Substantia nigra (tissue), 51 donors: ENCODE measurements at places on chromosomes 4 and X.

GRCh38 chr4:59838236-59838635 lies 1361.9 kb upstream of the ADGRL3 start:
- no peak for DNase-seq

GRCh38 chrX:38038501-38038900 lies 32.1 kb downstream of the SYTL5 start:
- DNase-seq, result no peak

- DNase-seq, result no peak
Measured at GRCh38 chr4:168098248-168098717, 5.9 kb downstream of the ANXA10 start.

DNA sequence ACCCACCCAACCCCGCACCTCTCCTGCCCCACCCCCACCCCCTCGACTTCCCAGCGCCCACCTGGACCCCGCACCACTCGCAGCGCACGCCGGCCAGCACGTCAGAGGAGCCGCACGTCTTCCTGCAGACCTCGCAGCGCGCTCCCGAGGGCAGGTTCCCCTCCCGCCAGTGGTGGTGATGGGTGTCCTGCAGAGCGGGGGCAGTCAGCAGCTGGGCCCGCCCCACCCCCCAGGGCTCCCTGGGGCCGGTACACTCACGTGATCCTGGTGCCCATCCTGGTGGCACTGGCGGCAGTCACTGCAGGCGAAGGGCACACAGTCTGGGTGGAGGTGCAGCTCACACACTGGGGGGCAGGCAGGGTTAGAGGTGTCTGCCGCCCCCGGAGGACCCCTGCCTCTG lies 5.1 kb downstream of the DGKQ start:
- DNase-seq, result no peak

DNA sequence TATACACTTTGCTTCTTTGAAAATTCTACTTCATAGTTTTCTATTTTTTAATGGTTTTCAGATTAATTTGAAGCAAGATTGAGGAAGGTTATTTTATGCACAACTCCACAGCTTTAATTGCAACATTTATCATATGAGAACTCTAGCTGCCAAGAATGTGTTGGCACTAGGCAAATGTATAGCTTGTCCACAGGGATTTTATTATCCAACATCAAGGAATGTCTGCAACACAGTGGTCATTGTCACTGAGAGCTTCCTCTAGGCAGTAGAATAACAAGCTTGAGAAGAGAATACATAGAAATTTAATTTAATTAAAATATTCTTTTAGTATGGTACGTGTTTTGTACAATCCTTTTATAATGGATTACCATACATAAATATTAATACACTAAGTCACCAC lies 1600.8 kb downstream of the ARAP2 start:
- no peak for DNase-seq

GRCh38 chrX:29082558-29082957 lies 495.3 kb downstream of the IL1RAPL1 start:
- DNase-seq, result no peak

DNA sequence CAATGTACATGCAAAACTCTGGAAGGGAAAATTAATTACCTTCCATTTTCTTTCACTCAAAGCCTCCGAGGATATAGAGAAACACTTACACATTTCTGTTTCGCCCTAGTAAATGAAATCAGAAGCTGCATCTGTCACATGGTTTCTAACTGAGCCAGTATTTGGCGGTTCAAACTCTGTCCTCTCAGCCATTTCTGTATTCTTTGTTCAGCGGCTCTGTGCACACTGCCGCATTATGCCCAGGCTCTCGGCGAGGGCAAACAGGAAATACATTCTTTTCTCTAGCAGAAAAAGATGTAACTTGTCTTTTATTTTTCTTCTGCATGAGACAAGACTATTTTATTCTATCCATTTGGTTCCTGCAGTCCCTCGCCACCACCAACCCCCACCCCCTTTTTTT lies 71.4 kb upstream of the GPM6B start:
- peak; percentile 5 for DNase-seq

- no peak for DNase-seq
Measured at GRCh38 chr4:183394166-183394951, 50.1 kb upstream of the CDKN2AIP start.

DNA sequence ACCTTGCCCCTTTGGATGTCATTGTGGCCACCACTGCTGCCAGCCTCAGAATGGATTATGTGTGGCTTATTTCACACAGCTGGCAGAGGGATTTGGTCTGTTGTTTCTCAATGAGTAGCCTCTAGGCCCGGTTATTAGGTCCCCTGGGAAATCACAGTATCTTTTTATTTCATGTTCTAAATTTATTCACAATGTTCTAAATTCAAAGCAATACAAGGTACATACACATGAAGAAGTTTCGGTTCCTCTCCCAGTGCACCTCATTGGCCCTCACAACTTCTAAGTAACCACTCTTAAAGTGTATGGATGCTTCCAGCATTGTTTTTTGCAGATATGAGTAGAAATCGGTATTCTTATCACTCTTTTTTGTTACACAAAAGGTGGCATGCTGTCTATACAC lies 262.7 kb downstream of the RCHY1 start:
- DNase-seq, result no peak

DNA sequence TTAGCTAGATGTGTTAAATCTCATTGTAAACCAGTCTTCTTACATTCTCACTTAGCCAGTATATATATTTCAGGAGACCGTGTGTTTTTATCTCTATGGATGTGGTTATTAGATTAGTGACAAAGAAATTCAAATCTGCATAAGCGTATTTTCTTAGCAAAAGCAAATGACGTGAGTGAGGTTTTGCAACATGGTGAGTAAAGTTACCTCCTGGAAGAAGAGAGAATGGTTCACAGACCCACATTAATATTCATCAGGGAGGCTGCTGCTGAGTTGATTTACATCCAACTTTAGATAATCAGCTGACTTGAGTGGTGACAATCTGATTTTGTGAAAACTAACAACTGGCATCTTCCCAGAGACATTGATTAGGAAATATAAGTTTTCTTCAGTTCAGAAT lies 589.9 kb upstream of the GALNT7 start:
- DNase-seq, result no peak

DNA sequence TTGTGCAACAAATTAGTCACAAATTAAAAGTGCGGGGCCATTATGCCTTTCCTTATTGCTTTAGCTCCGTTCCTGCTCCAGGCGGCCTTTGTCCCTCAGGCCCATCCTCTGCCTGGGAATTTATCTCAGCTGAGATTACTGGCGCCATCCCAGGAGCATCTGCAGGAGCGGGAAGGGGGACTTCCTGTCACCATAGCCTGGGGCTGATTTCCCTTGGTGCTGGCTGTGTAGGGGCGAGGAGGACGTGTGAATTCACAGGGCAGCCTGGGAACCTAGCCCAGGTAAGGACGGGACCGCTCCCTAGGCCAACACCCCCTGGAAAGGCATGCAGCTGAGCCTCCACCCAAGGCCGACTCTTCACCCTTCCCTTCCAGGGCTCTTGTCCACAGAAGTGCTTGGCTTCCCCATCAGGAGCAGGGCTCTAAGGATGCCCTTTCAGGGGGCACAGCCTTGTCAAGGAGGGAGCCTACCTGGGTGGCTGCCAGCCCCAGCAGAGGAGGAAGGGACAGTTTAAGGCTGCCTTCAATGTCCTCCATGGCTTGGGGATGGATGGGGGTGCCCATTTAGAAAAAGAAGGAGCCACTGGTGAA lies 72.6 kb upstream of the NKX1-1 start:
- DNase-seq, result no peak

- no peak for DNase-seq
Measured at GRCh38 chr4:30865691-30866090, 145.5 kb downstream of the PCDH7 start.

GRCh38 chr4:137069473-137069872 lies 462.8 kb downstream of the PCDH18 start:
- DNase-seq, result no peak

DNA sequence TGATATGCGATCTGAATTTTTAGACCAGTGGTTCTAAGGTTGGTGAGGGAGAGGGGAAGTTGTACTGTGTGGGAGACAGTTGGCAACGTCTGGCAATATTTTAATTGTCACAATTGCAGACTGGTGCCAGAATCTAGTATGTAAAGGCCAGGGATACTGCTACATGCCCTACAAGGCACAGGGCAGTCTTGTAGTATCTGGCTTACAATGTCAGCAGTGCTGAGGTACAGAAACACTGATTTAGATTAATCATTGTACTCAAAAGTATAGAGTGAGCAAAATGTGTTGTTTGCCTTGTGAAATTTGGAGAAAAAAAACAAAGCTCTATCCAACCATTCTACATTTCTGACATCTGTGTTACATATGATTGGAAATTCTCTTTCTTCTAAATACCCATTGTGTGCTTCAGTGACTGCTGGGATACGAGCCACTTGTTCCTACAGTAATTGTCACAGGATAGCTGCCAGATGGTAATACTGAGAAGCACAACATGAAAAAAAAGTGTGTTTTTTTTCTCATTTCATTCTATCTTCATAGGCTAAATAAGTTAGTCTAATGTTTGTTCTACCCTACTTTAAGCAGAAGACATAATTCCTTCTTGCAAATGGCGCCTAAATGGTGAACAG lies 526.7 kb upstream of the AGA start:
- no peak for DNase-seq

DNA sequence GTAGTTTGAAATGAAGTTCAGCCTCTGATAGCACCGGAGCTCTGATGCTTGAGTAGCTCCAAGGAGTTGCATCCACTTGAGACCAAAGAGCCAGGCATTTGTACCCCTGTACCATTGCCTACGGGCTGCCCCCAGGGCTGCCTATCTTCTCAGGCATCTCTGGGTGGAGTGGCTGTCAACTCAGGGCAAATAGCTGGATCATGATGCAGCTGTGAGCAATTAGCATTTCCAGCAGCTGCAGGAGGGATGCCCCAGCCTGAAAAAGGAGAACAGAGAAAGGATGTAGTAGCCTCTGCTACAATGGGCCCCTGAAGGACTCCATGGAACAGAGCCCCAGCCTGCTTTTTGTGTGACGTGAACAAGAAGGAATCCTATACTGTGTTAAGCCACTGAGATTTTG lies 492.6 kb downstream of the BCOR start:
- DNase-seq, result no peak

DNA sequence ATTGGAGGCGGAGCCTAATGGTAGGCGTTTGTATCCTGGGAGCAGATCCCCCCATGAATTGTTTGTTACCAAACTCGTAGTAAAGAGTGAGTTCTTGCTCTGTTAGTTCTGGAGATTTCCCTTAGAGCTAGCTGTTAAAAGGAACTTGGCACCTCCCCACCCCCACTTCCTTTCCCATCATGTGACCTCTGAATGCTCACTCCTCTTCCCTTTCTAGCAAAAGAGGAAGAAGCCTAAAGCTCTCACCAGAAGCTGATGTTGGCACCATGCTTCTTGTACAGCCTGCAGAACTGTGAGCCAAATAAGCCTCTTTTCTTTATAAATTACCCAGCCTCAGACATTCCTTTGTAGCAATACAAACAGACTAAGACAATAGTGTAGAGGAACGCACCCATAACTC lies 13.8 kb upstream of the ATOH1 start:
- no peak for DNase-seq

GRCh38 chr4:16692961-16693506 lies 205.4 kb downstream of the LDB2 start:
- DNase-seq, result no peak

- DNase-seq, result no peak
Measured at GRCh38 chrX:66408507-66408906, 230.4 kb downstream of the EDA2R start.

GRCh38 chr4:83390944-83391343 lies 56.3 kb upstream of the HPSE start:
- DNase-seq, result no peak

DNA sequence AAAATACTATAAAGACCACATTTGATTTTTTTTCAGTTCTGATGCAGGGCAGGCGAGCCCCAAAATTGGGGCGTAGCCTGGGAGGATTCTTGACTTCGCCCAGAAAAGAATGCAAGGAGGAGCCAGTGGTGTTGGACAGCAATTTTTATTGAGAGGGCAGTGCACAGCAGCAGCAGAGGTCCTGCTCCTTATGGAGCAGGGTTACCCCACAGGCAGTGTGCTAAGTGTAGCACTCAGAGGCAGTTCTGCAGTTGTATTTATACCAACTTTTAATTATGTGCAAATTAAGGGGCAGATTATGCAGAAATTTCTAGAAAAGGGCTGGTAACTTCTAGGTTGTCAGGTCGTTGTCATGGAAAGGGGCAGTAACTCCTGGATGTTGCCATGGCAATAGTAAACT lies 69.9 kb downstream of the GASK1B start:
- DNase-seq, result no peak

- DNase-seq, result no peak
Measured at GRCh38 chr4:53049528-53049927, 187.4 kb downstream of the RASL11B start.

- peak; percentile 39 for DNase-seq
Measured at GRCh38 chr4:114807759-114808404, 209.3 kb downstream of the UGT8 start.

DNA sequence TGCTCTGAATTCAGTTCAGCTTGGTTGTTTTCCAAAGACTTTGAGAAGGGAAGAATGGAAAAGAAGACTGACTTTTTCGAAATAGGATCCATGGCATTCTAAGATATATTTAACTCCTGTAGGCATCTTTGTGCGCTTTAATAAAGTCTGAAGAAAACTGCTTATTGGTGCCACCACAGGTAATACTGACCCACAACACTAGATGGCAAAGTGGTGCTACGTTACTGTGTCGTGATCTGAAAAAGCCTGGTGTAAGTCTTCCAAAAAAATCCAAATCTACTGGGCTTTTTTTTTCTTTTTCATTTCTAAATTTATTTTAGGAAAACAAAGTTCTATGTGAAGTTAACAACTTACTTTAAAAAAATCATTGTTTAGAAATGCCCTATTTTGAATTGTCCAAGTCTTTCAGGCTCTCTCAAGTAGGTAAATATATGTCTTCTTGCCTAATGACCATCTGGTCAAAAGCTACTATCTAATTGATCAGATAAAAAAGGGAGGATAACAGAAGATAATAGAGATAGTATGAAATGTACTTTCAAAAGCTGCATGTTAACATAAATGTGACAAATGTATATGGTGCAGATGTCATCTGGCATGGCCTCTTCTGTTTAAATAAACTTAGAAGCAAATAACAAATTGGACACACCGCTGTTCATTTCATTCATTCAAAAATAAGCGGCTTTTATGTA lies 47.0 kb upstream of the MID1IP1 start:
- no peak for DNase-seq

- no peak for DNase-seq
Measured at GRCh38 chrX:50169717-50170116, 31.1 kb downstream of the AKAP4 start.

DNA sequence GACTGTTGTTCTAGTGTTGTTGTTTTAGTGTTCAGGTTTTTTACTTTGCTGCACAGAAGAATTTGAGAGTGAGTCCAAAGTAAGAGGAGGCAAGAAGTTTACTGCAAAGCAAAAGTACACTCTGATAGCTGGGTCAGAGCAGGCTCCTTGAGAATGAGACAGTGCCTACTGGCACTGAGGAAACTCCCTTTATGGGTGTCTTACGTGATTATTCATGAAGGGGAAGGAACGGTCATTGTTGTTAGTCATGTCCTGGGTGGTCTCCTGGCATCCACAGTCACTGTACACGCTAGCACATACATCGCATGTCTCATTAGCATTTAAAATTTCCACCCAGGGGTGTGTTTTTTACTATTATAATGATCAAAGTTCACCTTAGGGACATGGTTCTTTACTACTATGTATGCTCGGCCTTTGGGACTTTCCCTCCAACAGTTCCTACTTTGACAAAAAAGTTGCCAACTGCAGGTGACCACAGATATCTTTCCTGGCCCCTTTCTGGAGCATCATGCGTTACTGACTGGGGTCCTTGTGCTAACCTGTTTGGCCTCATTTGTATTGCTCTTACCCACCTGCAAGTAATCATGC lies 688.9 kb upstream of the AMOT start:
- DNase-seq, result no peak
